Keratinocyte (primary cell): ENCODE measurements at places on chromosomes 7 and 10.

GRCh38 chr10:45581216-45581549 lies 91.4 kb downstream of the ZFAND4 start:
- no peaks in the 10 kb centered on the region for H3K27me3 ChIP-seq
- H3K27ac ChIP-seq = no peak overlapping the region
- H3K36me3 ChIP-seq = no peaks in the 10 kb centered on the region
- H3K4me3 ChIP-seq = no peak overlapping the region
- no peak for DNase-seq

DNA sequence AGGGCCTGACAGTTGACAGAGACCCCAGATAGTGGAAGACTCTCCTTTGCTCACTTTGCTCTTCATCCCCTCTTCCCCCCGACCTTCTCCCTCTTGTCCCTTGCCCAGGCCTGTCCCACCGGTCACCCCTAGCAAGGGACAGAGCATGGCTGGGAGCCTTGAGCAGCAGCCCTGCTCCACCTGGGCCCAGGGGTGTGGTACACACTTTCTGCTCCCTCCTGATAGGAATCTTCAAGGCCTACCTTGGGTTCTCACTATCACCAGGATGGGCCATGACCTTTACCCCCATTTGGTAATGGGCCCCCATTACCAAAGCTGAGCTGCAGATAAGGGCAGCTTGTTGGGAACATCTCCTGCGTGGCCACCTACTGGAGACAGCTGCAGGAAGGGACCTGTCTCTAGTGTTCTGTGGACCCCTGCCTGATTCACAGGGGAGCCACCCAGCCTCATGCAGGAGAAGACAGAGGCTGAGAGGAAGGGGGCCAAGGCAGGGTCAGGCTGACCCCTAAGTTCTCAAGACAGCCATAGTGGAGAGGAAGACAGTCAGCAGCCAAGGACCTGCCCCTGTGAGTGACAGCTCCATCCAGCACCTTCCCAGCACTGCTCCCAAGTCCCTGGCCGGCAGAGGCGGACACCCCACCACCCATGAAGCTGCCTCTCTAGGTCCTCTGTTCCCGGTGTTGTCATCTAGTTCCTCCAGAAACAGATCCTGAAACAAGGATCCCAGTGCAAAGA lies 913 bp upstream of the NPC1L1 start:
- peaks cover 23% of the 10 kb centered on the region for H3K4me1 ChIP-seq
- H3K4me3 ChIP-seq = no peak overlapping the region
- H3K27ac ChIP-seq = no peak overlapping the region
- no peaks in the 10 kb centered on the region for H3K27me3 ChIP-seq
- no peaks in the 10 kb centered on the region for H3K36me3 ChIP-seq

DNA sequence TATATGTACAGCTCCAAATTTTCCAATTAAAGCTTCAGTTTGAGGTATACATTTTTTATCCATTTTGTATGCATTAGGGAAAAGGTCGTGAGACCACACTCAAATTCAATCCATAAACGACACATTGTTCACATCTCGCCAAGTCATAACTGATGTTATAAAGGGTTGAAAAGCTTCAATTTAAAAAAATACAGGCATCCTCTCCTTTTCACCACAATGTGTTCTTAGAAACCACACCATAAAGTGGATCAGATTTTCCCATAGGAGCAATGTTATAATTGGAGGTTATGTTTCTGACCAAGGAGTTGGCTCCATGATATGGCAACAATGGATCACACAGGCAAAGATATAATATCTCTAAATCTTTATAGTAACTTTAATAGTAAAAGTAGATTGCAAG lies 663.6 kb downstream of the PARD3 start:
- H3K36me3 ChIP-seq = no peaks in the 10 kb centered on the region
- DNase-seq = no peak
- H3K27ac ChIP-seq = no peak overlapping the region

DNA sequence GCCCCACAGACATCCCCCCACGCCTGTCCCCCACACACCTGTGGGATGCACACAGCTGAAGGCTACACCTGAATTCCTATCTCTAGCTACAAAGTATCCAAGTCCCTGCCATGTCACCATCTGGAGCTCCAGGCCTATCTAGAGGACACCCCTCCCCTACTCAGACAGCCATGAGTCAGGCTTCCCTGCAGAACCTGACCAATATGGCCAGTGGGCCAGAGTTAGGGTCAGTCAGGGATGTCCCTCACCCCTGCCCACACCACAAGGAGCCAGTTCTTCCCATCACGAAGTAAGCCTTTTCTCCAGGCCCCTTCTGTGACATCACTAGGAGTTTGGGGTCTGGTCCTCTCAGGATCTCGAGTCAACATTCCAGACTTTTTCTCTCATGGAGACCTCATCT lies 10.6 kb upstream of the SLC18A3 start:
- H3K4me3 ChIP-seq = no peak overlapping the region
- DNase-seq = no peak
- H3K27ac ChIP-seq = no peak overlapping the region
